ENCODE measurements at places on chromosomes 5 and 9.

GRCh38 chr5:139757727-139758509, 37.7 kb upstream of the PSD2 start:
- no peak for DNase-seq

- no peak for DNase-seq
These were observed 48.3 kb upstream of the LRRC14B start for GRCh38 chr5:143041-143440.

DNA sequence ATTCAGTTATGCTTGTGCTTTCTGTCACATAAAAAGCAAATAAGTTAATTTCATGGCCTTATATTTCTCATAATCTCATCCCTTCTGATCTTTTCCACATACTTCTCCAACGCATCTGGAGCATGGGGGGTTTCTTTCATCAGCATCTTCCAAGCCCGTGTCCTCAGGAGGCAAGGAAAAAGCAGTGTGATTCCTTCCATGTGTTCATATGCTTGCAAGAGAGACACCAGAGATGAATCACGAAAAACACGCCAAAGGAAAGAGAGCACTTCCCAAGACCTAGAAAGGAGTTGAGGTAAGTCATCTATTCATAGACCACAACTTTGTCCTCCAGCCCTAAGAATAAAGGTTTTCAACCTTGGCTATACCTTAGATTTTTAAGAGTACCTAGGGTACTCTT, 26.0 kb upstream of the SVEP1 start:
- no peak for DNase-seq

DNA sequence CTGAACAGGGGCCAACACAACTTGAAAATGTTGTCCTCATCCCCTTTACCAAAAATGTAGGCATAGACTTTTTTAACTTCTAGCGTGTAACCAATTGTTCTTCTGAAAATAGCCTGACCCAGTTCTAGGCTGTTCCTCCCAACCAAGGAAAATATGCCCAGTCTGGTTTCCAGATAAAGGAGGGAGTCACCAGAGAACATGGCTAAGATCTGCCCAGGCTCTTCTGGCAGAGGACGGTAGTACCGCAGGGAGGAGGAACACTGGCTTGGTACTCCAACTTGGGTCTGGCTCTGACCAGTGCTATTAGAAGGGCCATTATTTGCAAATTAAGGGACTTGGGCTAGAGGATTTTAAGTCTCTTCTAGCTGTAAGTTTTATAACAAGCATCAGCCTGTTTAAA, 63.1 kb downstream of the GRAMD2B start:
- no peak for DNase-seq

DNA sequence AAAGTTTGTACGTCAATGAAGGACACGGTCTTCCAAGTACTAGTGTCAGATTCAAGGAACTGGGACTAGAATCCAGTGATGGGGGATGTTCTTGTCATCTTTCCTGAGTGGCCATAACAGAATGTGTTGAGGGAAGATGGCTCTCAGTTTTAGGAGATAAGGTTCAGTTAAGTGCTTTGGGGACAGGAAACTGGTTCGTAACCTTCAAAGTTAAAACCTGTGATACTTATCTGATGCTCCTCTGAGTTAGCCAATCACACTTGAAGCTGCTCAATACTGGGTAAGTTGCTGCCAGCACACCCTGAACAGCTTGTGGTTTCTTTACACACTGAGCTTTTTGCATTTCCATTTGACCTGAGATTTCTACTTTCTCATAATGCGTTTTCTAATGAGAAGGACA, 64.4 kb downstream of the PIK3R1 start:
- DNase-seq = peak; percentile 23

DNA sequence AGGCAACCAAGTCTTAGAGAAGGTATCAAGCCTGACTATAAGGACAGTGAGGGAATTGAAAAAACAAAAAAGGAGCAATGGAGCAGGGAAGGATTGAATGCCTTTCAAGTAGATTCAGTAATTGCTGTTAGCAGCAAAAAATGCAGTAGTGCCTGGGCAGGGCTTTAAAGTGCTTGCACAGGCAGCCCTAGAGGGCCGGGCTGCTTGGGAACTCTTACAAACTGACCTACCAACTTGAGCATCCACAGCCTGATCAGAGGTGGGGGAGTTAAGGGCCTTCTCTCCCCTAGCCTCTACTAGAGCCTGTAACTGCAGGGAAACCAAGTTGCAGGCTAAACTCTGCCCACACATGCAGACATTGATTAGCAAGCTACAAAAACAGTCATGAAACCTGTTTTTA, 19.4 kb downstream of the FXN start:
- no peak for DNase-seq

All from T-helper 17 cell (primary cell).